HFF-Myc (cell line): ENCODE measurements at places on chromosomes 2 and 18.

DNA sequence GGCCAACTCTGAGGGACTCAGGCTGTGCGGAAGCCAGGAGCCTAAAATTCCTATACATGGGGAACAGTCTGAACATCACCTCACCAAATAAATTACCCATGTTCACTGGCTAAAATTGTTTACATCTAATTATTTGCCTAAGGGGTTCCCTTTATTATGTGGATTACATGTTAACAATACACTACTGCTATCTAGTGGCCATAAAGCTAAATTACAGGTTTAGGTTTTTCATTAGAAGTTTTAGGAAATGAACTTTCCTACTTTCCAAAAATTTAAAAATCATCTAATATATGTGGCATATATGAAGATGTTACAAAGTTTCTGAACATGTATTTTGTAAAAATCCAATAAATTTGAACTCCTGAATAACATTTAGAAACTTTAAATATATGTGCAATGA is 40.3 kb downstream of the PLA2R1 start:
- no peak for DNase-seq

GRCh38 chr2:239138610-239139009 is 262.2 kb downstream of the HDAC4 start:
- DNase-seq = no peak

- DNase-seq = no peak
These were observed 104.7 kb upstream of the MYO3B start for GRCh38 chr2:170073288-170073687.

DNA sequence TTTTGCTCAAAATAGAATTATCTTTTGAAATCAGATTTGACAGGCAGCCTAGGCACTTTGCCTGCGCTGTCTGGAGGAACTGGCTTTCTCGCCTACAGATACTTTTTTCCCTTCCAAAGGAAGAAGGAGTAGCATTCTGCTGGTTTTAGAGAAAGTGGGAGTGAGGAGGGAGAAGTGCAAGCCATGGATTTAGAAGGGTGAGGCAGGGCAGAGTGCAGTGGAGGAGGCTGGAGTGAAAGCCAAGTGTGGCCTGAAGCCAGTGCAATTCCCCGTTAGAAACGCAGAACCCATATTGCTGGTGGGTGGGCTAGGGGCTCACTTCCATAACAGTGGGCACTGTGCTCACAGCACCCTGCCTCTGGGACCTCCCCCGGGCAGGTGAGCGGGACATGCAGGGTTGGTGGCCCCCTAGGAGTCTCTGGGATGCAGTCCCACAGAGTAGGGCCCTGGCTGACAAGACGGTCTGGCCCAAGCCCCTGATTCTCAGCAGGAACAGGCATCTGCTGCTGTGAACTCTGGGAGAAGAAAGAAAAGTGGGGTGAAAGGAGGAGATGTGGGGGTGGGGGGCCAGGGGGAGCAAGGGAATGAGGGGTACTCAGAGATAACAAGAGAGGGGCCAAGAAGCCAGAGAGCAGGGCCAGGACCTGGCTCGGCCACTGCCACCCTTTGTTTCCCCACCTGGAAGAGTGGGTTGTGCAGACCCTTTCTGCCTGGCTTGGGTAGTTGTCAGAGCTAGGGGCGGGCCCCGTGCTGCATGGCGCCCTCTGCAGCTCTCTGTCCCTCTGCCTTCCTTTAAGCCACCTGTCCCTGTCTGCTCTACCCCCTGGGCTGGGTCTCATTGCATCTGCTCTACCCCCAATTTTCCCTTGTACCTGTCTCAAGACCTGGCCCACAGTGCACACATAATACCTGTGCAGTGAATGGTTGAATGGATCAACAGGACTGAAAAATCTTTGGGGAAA is 273.5 kb upstream of the HS6ST1 start:
- DNase-seq = no peak

- no peak for DNase-seq
These were observed 70.5 kb downstream of the ZFP36L2 start for GRCh38 chr2:43155851-43156411.

DNA sequence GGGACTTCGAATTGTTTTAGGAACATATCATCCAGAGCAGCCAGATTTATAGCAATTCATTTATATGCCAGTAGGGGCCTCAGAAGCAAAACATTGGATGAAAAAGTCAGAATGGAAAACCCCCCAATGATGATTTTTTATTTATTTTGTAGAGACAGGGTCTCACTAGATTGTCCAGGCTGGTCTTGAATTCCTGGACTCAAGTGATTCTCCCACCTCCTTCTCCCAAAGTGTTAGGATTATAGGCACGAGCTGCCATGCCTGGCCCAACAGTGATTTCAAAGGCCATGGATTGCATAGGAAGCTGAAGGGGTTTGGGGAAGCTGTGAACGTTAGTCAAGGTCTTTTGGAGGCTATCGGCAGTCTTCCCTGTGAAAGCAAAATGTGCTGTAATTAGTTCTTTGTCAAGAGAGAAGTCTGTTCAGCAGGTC is 21.9 kb upstream of the MCFD2 start:
- no peak for DNase-seq

- no peak for DNase-seq
These were observed 9.3 kb downstream of the MAPRE3 start for GRCh38 chr2:26979741-26980140.

GRCh38 chr18:62717169-62717924 is 2.0 kb downstream of the PHLPP1 start:
- no peak for DNase-seq

GRCh38 chr2:230823264-230823964 is 41.3 kb upstream of the ITM2C start:
- DNase-seq = no peak

DNA sequence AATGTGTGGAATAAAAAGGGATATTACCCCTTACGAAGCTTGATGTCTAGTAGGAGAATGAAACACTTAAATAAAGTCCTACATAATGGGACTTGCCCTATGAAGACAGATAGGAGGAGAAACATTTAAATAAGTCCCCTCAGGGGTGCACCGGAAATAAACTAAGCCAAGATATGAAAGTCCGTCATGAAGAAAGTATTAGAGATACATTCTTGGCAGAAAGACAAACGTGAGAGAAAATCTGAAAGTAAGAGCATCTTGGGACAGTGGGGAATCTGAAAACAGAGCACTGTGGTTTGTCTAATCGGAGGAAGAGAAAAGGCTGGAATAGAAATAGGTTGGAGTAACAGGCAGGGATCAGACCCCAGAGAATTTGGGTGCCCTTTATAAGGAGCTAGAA is 516.9 kb upstream of the DSEL start:
- DNase-seq = no peak

DNA sequence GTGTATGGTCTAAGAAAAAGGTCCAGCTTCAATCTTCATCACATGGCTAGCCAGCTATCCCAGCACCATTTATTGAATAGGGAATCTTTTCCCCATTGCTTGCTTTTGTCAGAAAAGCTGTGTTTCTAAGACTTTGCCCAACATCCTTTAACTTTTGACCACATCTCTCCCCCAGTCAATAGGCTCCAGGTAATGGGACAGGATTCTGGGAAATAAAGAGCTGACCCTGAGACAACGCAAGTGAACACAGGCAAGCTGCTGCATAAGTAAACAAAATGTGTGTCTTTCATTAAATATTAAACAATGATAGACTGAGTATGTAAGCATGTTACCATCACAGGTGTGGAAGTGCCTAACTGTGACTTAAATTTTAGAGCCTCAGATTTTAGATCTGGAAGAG is 23.0 kb downstream of the FAM110C start:
- no peak for DNase-seq

DNA sequence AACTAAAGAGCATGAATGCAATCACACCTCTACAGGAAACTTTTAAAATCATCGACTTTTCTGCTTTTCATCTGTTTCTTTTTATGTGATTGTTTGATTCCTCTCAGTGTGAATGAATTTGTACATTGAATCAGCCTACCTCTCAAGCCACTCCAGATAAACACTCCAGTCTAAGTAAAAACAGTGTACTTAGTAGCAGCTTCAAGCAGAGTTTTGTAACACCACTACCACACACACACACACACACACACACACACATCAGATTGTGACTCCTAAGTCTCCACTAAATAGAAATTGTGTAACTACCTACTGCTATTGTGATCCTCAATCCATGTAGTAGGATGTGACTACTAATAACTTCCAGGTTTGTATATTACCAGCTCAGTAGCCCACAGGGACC is 65.3 kb upstream of the EPB41L5 start:
- DNase-seq = no peak

GRCh38 chr18:33577685-33578517 is at the start of gene ASXL3:
TSS of gene ASXL3 (plus strand) at chr18:33578219. CDS start at chr18:33578632, 413 bp downstream.
- DNase-seq = no peak

DNA sequence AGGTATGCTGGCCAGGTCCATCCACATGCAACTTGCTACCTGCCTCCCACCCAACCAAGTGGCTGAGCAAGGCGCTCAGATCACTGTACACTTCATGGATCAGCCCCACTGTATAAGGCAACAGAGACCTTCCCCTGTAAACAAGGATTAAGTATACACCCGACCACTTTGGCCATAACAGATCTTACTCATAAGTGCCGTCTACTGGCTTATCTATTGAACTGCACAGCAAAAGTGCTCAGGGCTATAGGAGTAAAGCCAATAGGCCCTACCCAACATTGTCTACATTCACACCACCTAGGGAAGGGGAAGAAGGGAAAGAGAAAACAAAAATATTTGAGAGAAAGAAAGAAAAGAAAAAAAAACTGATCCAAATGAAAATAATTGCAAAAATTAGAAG is 663.9 kb upstream of the LRRTM1 start:
- DNase-seq = no peak

DNA sequence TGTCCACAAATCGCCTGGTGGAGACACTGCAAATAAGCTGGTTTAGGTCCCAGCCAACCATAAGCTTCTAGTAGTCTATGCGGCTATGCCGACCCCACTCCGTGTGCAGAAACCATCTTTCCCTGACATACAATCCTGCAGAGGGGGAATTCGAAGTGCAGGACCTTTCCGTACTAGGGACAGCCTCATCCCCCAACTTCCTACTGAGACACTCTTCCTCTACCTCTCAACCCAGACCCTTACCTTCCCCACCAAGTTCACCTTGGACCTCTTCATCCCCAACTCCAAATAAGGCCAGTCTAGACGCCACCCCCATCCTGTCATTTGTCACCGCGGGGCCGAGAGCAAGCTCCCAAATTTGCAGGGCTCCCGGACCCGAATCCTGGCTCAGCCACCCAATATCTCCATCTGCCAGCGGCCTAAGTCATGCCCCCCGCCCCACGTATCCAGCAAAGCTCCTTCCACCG is 496 bp downstream of the SUCLG1 start:
- DNase-seq = no peak

GRCh38 chr2:39368846-39369245 is 68.2 kb downstream of the MAP4K3 start:
- no peak for DNase-seq

- DNase-seq = no peak
These were observed 1007.0 kb upstream of the CELF4 start for GRCh38 chr18:38572554-38573111.

- DNase-seq = no peak
These were observed 482.6 kb downstream of the PIK3C3 start for GRCh38 chr18:42437646-42438045.

DNA sequence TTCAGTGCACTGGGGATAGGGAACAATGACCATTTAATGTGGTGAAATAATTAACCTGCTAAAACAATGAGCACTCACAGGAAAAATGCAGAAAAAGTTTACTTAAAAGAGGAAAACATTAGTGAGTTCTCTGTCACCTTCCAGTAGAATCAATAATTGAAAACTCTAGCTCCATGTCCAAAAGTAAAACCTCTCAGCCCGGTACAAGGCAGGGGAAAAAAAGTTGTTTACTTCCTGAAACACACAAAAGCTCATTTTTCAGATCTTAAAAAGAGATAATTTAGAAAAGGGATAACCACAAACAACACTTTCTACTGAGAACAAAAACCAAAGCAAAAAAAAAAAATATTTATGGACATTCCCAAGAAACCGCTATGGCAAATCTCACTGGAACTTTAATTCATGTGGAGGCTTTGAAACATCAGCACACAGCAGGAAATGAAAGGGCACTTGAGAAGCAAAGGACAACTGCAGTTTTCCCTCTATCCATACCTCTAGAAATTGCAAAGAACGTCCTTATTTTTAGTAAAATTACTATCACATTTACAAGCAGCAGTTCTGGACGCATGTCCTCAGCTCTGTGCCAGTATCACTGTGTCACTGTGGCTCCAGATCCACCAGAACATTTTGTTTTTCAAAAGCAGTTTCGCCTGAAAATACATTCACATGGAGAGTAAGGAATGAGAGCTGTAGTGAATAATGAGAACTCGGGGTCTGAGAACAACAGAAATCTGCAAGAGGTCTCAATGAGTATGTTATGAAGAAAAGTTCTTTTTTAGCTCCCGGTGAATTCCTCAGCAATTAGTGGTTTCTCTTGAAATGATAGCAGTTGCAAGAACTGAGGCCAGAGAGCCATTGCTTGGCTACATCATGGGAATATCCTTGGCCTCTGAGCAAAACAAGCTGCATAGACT is 44.7 kb upstream of the DNAH7 start:
- DNase-seq = no peak

DNA sequence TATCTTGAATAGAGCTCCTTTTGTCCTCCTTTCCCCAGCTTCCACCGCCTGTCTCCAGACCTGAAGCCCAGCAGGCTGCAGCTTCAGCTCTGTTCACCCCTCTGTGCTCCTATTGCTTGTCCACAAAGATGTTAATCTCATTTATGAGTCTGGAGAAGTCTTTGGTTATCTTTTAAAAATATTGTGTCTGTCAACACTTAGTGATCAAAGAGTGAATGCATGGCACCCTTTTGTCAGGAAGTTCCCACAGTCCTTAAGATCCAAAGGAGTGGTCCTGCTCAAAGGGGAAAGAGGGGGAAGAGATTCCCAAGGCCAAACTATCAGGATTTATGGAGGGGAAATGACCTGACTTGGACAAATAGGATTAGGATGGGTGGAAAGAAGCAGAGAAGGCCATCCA is 118.9 kb downstream of the ACAA2 start:
- DNase-seq = no peak

GRCh38 chr2:219019436-219019835 is 21.9 kb downstream of the CFAP65 start:
- DNase-seq = no peak

DNA sequence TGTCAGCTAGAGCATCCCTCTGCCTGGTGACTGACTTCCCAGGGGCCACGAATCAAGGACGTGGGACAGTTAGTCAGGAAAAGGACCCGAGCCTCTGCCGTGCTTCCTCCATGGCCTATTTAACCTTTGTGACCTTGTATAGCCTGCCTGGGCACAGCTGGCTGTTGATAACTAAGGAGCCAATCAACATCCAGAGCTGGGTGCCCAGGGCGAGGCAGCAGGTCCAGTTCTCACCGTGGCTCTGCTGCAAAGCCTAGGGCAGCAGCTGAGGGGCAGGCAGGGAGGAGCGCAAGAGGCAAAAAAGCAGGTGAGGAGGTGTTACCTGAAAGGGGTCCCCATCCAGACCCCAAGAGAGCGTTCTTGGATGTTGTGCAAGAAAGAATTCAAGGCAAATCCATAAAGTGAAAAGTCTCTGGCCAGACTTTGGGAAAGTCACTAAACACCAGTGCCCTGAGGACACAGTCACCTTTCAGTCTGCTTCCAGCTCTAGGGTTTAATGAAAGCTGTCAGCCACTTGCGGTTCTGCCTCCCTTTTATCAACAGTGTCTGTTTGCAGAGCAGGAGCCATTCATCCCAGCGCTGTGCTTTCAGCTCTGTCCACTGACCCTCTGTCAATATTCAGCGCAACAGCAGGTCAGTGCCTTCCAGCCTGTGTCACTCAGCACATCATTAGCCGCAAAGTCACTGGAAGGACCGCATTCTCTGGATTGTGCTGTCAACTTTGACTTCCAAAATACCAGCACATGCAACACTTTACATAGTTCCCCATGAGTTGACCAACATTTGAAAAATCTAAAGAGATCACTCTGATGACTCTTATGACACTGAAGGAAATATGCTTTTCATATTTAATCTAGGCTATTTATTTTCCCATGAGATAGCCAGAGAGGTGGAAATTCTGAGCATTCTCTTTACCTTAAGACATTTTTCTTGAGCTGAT is 38.6 kb upstream of the ASAP2 start:
- DNase-seq = no peak
